ENCODE measurements at places on chromosomes 16 and 17. TPM values are rescaled to one million over a fixed set of nuclear protein-coding genes. Genes with fewer than 3 reads are reported as not detected.

GRCh38 chr17:64424324-64424849 lies 24.5 kb upstream of the MILR1 start:
- no peaks in the 10 kb centered on the region for H3K4me1 ChIP-seq
- no peak overlapping the region for H3K27ac ChIP-seq
- H3K36me3 ChIP-seq = no peaks in the 10 kb centered on the region
- no peaks in the 10 kb centered on the region for H3K27me3 ChIP-seq
- H3K4me3 ChIP-seq = no peak overlapping the region

The MYH3 gene
- total RNA-seq = 0.58 TPM

The CAMTA2 gene
- total RNA-seq = 8.1 TPM

The BCAR1 gene
- total RNA-seq = 44.4 TPM

- H3K36me3 ChIP-seq = no peaks in the 10 kb centered on the region
- no peak overlapping the region for H3K27ac ChIP-seq
- peaks cover 24% of the 10 kb centered on the region for H3K4me1 ChIP-seq
- DNase-seq = peak; percentile 65
- H3K4me3 ChIP-seq = no peak overlapping the region
These were observed 42.9 kb downstream of the GAS7 start for GRCh38 chr17:10155371-10156076.

- H3K4me1 ChIP-seq = peaks cover 17% of the 10 kb centered on the region
- H3K27ac ChIP-seq = no peak overlapping the region
- no peak for DNase-seq
- no peak overlapping the region for H3K4me3 ChIP-seq
These were observed 49.4 kb downstream of the CCDC42 start for GRCh38 chr17:8695241-8695640.

DNA sequence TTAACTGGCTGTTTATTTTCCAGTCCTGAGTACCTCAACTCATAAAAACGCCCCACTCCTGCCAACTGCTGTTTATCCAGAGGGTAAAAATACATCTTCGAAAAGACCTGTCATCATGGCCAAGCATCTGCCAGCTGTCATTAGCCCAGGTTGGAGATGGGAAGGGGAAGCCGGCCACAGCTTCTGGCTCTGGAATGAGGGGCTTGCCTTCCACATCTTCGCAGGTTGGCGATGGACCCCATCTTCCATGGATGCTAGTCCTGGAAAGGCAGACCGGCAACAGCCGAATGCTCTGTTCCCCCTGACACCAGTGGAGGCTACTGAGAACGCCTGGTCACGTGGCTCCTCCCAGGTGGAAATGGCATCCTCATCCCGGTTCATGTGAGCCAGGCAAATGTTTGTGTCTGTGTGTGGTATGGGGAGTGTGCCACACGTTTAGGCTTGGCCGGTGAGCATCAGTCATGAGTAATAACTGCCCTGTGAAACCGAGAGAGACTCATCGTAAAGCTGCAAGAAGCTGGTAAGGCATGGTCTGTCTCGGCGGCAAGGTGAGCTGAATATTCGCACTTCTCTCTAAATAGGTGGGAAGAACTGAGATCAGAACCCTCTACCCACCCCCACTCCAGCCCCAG lies 420 bp upstream of the KRTAP17-1 start:
- H3K4me1 ChIP-seq = no peaks in the 10 kb centered on the region
- H3K27me3 ChIP-seq = peaks cover 3% of the 10 kb centered on the region
- no peak overlapping the region for H3K4me3 ChIP-seq
- no peaks in the 10 kb centered on the region for H3K36me3 ChIP-seq
- DNase-seq = no peak
- H3K27ac ChIP-seq = no peak overlapping the region

The KCNG4 gene
- not detected for total RNA-seq

GRCh38 chr17:46822388-46822921 lies 4.0 kb upstream of the WNT3 start:
- H3K27ac ChIP-seq = no peak overlapping the region
- H3K36me3 ChIP-seq = no peaks in the 10 kb centered on the region
- peaks cover 52% of the 10 kb centered on the region for H3K27me3 ChIP-seq
- H3K4me3 ChIP-seq = no peak overlapping the region

GRCh38 chr17:12545877-12546513 lies 119.7 kb upstream of the MYOCD start:
- no peak overlapping the region for H3K4me3 ChIP-seq
- H3K27ac ChIP-seq = no peak overlapping the region
- no peaks in the 10 kb centered on the region for H3K36me3 ChIP-seq
- H3K4me1 ChIP-seq = peaks cover 7% of the 10 kb centered on the region
- H3K27me3 ChIP-seq = no peaks in the 10 kb centered on the region
